Right ventricle myocardium inferior (tissue), 1 donor: ENCODE measurements at places on chromosomes 5 and 9. TPM values are rescaled to one million over a fixed set of nuclear protein-coding genes. Genes with fewer than 3 reads are reported as not detected.

DNA sequence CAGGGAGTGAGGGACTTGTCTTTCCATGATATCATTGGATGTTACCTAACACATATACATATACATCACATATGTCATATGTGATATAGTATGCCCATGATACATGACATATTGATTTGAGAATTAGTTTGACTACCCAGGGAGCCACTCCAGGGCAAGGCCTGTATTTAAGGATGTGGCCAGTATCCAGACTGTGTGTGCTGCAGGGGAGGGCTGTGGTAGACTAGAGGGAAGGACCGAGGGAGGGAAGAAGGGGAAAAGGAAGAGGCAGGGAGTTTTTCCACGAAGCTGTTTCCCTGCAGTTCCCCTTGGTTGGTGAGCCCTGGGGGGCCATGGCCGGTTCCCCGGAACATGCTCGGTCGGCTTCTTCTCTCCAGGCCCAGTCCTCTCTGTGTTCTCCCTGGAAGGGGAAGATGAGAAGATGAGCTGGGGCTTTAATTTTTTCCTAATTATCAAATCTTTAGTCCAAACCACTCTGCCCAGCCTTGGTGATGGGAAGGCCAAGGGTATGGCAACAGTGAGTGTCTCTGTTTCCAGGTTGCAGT, 48.7 kb downstream of the NSUN2 start:
- no peak for DNase-seq

- no peak for DNase-seq
Observed at GRCh38 chr9:91360551-91361290, 997 bp downstream of the AUH start.

DNA sequence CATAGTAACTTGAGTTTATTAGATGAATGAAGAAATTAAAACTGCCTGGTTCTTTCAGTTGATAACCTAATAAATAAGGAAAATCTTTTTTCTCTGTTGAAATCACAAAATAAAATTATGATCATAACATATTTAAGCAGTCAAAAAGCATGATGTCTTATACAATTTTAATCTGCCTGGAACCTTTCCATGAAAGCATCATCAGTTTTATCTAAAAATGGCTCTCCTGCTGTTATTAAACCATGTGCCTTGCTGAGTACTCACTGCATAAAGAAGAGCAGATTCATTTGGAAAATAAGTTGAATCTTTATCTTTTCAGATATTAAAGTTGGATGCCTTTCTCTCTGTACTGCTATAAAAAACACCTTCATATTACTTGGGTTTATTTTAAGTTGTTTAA, 148.8 kb downstream of the SLC24A2 start:
- DNase-seq: no peak

GRCh38 chr5:124245276-124245675, 501.2 kb downstream of the ZNF608 start:
- DNase-seq: no peak

Gene DMRT3
- total RNA-seq: not detected

Gene C1QTNF3
- 0.60 TPM for total RNA-seq

GRCh38 chr5:68771221-68771620, 322.6 kb upstream of the SLC30A5 start:
- no peak for DNase-seq

- DNase-seq: no peak
Observed at GRCh38 chr5:54653956-54654614, 136.5 kb downstream of the SNX18 start.

Gene CDC20B
- not detected for total RNA-seq

DNA sequence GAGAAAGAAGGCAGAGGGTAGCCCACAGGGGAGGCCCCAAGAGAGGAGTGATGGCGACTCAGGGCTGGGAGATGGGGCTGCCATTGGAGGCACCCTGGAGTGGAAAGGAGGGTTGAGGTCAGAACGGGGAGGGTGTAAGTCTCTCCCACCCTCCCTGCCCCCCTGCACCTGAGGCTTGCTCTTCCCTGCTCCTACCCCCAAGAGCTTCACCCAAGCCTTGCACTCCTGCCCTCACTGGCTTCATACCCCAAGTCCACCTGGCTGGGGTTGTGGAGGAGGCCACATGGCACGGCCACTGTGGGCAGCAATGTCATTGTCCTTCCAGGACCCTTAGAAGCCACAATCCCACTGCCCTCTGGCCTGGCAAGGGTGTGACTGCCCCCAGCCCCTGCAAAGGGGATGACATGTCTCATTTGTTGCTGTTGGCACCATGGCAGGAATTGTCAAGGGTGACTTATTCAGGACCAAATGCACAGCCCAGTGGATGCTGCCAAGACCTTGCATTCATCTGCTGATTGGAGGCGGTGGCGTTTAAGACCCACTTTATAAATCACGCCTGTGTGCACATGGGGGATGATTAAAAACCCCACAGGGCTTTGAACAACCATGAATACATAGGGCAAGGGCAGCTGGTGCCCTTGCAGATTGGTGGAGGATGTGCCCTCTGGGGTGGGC, 47.6 kb upstream of the RNU6ATAC start:
- peak; percentile 21 for DNase-seq

- no peak for DNase-seq
Observed at GRCh38 chr9:98860871-98861293, 53.4 kb downstream of the GALNT12 start.

DNA sequence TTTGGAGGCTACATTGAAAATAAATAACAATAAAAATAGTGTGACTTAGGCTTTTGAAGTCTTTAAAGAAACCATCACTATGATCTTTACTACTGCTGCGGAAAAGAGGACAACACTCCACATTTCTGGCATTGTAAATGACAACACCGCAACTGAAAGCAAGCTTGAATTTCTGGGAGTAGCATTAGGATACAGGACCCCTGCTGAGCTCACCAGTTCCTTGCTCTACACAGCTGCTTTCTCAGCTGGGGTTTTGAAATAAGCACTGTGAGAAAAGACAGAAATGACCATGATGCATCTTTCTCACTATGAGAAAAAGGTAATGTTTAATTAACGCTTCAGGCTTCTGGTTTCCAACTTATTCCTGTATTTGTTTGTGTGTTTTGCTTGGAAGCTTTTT, 168.0 kb downstream of the TAF11L14 start:
- DNase-seq: no peak

DNA sequence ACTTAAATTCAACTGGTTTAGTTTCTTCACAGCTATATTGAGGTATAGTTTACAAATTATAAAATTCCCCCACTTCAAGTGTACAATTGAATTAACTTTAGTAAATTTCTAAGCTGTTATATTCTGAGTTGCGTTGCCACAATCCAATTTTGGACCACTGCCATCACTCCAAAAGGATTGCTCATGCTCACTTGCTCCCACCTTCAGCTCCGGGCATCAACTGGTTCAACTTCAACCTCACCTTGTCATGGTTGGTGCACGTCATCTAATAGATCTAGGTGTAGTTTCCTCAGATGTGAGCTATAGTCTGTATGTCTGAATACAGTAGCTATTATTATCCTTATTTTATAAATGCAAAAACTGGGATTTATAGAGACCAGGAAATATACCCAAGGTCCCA, 942.5 kb upstream of the WWC1 start:
- no peak for DNase-seq

Gene PCDHGA9
- 4.2 TPM for total RNA-seq

DNA sequence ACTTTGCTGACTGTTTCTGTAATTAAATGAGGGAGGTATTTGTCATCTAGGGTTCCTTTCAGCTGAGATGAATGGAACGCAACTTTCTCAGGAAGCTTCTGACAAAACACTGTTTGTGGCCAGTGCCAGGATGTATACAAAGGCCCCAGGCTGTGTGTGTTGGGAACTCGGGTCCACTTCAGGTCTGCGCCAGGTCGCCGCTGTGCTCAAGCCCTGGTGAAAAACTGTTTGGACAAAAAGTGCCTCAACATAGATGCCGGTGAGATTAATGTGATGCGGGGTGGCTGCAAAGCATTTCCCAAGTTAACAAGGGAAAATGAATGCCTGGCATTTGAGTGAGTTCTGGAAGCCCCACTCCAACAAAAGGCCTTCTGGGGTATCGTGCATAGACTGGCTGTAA, 156.4 kb downstream of the GABBR2 start:
- no peak for DNase-seq

Gene CDC25C
- 0.24 TPM for total RNA-seq

Gene C5orf52
- total RNA-seq: not detected

- no peak for DNase-seq
Observed at GRCh38 chr5:81790336-81790735, 39.4 kb upstream of the SSBP2 start.
